ENCODE measurements at places on chromosomes 3 and 15.

DNA sequence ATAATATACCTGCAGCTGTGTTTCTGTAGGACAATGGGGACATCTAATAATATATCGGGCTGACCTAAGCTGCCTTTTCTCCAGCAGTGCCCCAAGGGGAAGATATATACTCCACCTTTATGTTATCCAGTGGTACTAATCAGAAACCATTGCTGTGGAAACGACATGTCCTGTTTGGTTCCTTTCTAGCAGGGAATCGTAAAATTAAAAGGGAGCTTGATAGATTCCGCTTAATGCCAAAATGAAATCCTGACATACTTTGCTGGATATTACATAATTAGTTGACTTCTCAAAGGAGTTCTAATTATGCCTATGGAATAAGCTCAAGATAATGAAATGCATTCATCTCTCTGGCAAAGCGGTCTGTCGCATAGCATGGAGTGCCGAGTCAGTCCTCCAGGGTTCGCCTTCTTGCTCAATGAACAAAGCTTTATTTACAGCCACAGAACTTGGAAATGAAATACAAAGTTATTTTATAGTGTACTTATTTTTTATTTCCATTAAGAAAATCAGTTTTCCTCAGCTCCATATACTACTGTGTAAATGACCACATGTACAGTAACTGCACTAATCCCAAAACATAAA lies 262.8 kb downstream of the LRTM1 start:
- DNase-seq: no peak

DNA sequence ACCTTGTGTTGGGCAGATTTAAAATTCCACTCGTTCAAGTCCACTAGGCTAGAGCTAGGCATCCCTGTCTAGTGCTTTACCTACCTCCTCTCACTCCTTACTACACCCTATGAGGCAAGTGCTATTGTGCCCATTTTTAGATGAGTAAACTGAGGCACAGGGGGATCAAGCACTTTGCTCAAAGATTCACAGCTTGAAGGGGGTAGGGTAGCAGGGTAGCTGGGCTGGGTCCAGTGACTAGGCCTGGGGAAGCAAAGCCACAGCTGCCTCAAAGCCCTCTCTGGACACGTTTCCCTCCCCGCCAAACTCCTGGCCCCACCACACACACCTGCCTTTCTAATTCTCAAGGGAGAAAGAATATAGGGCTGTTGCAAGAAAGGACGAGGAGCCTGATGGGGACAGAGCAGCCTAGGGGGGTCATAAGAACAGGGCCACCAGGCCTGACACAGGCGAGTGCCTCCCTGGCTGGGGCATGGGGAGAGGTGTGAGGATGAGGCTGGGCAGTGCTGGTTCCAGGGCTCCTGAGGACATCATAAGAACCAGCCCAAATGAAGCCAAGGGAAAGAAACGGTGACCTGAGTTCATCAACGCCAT lies 34.8 kb upstream of the SFMBT1 start:
- DNase-seq: no peak

DNA sequence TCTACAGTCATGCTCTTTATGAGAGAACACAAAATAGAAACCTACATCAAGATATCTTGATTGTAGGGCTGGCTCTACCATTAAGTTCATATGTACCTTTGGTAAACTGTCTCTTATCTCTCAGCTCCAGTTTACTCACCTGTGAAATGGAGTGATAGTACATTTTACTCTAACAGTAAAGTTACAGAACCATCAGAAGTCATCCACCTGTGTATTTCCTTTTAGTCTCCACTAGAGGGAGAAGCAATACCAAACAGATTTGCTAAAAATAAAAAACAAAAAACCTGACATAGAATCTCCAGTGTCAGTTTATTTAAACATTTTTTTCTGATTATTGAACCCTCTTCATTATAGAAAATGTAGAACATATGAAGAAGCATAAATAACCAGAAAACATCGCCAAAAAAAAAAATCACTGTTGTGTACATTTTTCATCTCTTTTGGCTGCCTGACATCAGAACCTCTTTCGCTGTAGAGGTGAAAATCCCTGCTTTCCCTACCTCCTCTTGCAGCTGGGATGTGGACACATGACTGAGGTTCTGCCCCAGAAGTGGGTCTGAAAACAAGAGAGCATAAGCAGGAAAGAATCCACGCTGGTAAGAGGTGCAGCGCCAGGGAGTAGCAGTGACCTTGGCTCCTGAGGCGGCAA lies 48.7 kb upstream of the WDR72 start:
- DNase-seq: no peak

DNA sequence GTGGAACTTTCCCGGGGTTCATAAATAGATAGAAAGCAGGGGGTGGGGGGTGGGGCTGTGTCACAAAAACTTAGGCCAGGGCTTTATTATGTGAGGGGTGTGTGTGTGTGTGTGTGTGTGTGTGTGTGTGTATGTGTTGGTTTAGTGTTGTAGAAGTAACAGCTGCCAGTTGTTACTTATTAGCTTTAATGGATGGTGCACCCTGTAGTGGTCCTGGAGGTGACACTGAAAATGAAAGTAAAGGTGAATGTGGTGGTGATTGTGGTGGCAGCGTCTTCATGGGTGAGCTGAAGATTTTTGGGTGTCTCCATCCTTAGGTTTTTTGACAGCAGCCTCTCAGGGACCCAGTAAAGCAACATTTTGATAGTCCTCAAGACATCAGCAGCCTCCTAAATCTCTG lies 449.9 kb downstream of the PDCD6IP start:
- DNase-seq: no peak

DNA sequence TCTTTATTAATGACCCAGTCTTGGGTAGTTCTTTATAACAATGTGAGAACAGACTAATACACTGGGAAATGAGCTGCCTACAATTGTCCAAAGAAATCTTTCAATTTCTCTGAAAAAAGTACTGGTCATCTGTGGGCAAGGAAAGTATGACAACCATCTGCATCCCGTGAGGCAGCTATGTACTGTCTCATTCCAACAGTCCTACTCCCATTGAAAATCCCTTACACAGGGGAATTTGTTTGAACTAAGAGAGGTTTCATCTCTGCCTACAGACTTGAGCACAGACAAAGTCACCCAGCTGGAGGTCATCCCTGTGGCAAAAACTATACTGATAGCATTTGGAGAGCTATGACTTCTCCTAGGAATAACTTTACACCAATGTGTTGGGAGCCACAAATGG lies 27.1 kb downstream of the SHC4 start:
- DNase-seq: no peak

- DNase-seq: no peak
Measured at GRCh38 chr3:48856469-48856868, 8.8 kb upstream of the PRKAR2A start.

- no peak for DNase-seq
Measured at GRCh38 chr3:76324101-76324500, 538.8 kb upstream of the ZNF717 start.

GRCh38 chr15:33960549-33960935 lies 7.8 kb upstream of the CHRM5 start:
- no peak for DNase-seq

DNA sequence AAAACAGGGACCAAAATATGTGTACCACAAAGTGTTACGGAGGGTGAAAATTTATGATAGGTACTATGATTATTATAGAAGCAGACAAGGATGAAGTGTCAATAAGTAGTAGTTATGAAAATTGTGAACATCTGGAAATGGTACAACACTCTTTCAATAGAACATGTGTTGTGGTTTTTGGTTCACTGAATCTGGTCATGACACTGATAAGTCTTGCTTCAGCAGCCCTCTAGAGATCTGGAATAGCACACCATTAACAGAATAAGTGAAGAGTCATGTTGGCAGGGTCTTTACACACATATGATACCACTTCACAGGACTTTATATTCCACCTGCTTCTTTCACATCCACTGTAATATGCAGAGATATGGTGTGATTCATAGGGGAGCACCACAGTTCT lies 985.2 kb upstream of the SEMA6D start:
- DNase-seq: no peak

- no peak for DNase-seq
Measured at GRCh38 chr3:150374975-150375374, 33.1 kb upstream of the TSC22D2 start.

DNA sequence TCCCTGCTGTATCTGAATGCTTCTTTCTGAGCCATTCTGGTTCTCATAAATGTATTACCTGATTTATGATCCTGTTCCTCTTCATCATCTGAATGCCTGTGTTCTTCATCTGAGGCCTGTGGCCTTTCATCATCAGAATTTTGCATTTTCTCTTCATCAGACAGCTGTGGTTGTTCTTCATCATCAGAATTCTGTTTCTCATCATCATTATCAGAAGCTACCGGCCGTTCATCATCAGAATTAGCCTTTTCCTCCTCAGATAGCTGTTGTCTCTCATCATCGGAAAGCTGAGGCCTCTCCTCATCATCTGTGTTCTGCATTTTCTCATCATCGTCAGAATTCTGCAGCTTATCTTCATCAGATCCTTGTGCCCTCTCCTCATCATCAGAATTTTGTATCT lies 5.9 kb downstream of the LEO1 start:
- DNase-seq: no peak

DNA sequence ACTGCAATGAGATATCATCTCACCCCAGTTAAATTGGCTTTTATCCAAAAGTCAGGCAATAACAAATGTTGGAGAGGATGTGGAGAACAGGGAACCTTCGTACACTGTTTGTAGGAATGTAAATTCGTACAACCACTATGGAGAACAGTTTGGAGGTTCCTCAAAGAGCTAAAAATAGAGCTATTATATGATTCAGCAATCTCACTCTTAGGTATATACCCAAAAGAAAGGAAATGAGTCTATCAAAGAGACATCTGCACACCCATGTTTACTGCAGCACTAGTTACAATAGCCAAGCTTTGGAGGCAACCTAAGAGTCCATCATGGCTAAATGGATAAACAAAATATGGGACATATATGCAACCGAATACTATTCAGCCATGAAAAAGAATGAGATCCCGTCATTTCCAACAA lies 68.0 kb upstream of the HES1 start:
- no peak for DNase-seq

- no peak for DNase-seq
Measured at GRCh38 chr3:58120075-58120812, 90.5 kb downstream of the DNASE1L3 start.

DNA sequence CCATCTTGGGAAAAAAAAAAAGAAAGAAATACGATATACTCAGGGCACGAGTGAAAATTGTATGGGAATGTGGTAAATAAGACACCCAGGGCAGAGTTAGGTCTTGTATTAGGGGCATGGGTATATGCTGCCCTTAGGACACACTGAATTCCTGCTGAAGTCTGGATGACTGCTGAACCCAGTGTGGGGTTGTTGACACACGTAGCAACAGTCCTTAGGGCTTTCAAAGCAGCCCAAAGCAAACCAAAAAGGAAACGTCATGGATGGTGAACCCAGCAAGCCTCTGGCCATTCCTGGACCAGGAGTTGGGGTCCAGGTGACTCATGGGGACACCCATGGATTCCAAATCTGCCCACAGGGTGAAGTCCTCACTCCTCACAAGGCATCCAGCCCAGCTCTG lies 27.1 kb upstream of the SEMA3F start:
- no peak for DNase-seq

GRCh38 chr3:114034787-114035545 lies 21.4 kb downstream of the CCDC191 start:
- no peak for DNase-seq

- no peak for DNase-seq
Measured at GRCh38 chr15:89423981-89424380, 72.4 kb downstream of the RHCG start.

GRCh38 chr15:25169318-25169717 lies 214.5 kb downstream of the SNRPN start:
- DNase-seq: no peak
